Left renal cortex interstitium (tissue), 4 donors: ENCODE measurements at places on chromosomes 1 and 21.

- no peak for DNase-seq
These were observed 684.2 kb downstream of the LTN1 start for GRCh38 chr21:28308516-28308915.

GRCh38 chr1:36154335-36154734, 1.6 kb upstream of the MAP7D1 start:
- DNase-seq, result no peak

- peak; percentile 47 for DNase-seq
These were observed 493 bp upstream of the MAP3K21 start for GRCh38 chr1:233326811-233327650.

GRCh38 chr21:39451332-39452206, at the start of gene SH3BGR:
Gene SH3BGR (plus strand): TSS chr21:39451970. CDS start chr21:39452097, 127 bp downstream.
- DNase-seq, result no peak

DNA sequence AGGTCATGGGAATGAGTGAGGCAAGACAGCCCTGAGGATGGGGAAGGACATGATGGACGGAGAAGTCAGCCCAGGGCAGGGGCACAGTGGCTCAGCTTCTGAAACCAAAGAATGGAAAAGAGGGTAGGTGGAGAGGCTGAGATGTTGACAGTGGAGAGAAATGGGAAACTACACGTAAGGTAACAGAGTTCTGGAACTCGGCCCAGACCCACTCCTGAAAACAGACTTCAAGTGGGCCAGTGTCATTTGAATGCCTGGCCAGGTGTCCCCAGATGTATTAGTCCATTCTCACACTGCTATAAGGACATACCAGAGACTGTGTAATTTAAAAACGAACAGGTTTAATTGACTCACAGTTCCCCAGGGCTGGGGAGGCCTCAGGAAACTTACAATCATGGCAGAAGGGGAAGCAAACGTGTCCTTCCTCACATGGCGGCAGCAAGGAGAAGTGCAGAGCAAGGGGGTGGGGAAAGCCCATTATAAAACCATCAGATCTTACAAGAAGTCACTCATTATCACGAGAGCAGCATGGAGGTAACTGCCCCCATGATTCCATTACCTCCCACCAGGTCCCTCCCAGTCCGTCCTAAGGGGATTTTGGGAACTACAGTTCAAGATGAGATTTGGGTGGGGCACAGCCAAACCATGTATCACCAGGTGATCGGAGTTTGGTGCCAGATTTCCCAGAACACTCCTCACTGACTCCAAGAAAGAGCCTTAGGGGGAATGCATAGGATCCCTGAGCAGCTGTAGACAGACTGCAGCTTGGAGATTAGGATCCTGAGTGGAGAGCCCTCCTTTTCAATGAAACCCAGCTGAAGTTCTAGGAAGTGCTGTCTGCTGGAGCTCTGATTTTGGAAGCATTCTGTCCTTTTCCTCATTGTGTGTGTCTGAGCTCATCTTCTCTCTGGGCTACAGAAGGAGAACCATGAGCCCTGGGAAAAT, 40.3 kb downstream of the FHAD1 start:
- no peak for DNase-seq

GRCh38 chr1:246106342-246106763, 400.7 kb downstream of the SMYD3 start:
- DNase-seq, result no peak

DNA sequence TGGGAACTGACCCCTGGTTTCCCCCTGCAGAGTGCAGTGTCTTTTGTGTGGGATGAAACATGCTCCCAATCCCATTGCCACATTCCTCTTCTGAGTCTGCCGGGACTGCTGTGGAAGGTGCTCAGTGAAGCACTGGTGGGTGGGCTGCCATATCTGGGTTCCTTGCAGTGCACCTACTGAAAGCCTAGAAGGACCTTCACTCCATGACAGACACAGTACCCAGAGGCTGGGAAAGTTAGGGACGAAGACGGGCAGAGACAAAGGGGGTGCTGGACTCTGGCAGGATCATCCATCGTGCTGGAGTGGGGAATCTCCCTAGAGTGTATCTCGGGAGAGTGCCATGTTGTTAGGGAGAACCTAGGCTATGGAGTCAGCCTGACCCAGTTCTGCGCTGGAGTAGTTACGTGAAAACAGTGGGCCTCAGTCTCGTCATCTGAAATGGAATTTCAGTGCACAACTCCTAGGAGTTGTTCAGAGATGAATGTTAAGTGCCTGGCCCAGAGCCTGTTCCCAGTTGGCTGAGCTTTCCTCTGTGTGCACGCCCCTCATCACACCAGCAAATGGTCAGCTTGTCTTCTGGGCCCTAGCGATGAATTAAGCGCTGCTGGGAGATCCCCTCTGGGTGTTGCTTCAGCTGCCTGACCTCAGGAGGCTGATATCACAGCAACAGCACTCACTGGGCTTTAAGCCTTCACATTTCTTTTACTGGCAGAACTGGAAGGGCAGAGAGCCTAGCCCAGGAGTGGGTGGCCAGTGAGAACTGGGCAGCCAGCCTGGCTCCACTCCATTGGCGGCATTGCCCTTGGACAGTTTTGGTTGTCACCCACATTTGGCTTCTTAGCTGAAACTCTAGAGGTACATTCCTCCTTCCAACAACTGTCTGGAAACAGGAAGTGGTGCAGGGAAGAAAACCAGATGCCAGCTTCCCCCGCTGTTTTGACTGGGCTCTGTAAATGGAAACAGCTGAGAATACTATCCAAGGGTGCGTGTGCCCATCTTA, 479.8 kb upstream of the VAMP3 start:
- no peak for DNase-seq

DNA sequence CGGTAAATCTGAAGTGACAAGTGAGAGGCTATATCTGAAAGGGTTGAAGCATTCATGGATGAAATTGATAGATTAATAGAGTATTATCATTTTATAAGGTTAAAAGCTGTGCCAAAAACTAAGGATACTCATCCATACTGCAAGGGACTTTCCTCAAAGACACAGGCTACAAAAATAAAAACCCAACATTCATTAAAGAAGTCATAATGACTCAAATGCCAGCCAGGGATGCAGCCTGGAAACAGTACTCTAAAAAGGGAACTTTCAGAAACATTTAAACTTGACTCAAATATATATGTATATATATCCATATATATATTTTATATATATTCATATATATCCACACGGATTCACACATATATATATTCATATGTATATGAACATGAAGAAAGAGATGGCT, 1.1 kb upstream of the TIAM1 start:
- DNase-seq, result no peak

DNA sequence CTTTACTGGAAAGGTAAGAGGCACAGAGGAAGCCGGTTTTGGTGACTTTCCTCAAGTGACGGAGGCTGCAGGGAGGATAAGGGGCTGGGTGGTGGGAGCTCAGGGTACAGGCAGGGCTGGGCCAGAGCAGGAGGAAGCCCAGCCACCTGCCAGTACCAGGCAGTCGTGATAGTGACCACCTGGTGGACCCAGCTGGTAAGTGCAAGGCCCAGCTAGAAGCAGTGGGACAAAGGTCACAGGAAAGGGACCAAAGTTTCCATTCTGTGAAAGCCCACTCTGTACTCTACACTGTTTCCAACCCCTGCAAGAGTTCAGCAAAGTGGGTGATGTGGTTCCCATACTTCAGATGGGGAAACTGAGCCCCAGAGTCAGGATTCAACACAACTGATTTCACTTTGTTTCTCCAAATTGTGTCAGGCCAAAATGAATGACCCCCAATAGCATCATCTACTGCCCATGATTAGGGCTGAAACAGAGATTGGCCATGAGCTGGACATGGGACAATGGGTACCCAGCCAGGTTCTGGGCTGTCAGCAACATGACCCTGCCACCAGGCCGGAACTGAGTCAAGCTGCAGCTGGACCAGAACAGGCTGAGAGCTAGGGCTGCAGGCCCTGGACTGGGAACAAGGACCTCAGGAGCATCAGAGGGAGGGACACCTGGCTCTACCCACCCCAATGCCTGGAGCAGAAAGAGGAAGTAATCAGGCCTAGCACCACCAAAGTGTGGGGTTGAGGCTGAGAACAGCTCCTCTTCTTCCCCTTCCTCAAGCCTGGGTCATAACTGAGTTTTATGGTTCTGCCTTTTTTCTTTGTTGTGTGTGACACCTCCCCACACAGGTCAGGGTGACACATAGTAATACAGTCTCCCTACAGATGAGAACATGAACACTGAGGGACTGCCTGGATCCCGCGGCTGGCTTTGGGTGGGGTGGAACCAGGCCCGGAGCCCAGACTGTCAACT, 50.2 kb downstream of the KCNN3 start:
- no peak for DNase-seq
